Stomach (tissue), 19 donors: ENCODE measurements at places on chromosomes 16 and 17. TPM values are rescaled to one million over a fixed set of nuclear protein-coding genes. Genes with fewer than 3 reads are reported as not detected.

Gene ATP2A3
- total RNA-seq: 78.8 TPM

Gene RAB26
- total RNA-seq: not detected

Gene NUPR1
- total RNA-seq: 251 TPM

Gene ABCA9
- total RNA-seq: 30.4 TPM

Gene PRSS8
- 22.9 TPM for total RNA-seq

Gene CCR7
- not detected for total RNA-seq

Gene KRT23
- not detected for total RNA-seq

DNA sequence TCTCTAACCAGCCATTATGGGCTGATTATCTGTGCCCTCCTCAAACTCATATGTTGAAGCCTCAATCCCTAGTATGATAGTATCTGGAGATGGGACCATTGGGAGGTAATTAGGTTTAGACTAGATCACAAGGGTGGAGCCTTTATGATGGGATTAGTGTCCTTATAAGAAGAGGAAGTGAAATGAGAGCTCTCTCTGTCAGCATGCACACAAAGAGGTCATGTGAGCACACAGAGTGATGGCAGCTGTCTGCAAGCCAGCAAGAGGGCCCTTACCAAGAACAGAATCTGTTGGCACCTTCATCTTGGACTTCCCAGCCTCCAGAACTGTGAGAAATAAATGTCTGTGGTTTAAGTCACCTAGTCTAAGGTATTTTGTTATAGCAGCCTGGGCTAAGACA is 101.9 kb downstream of the PCTP start:
- DNase-seq: no peak

- no peak for DNase-seq
Observed at GRCh38 chr16:27547134-27547533, 2.6 kb downstream of the GTF3C1 start.

- DNase-seq: no peak
Observed at GRCh38 chr16:71360378-71360777, 1.9 kb downstream of the CALB2 start.

DNA sequence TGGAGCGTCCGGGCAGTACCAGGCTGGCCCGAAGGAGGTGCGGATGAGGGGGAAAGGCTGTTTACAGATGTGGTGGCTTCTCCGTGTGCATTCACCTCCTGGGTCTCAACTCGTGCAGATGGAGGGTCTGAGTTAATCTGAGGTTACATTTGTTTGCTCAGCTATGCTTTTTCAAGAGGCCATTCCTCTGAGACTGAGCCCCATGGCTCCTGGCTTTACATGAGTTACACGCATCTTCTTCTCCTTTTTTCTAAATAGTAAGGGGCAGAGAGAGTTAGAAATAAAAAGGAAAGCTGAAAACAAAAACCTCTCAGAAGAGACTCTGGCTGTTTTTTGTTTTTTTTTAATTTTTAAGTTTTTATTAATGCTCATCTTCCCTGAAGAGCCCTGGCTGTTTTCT is 29.0 kb downstream of the IRF8 start:
- DNase-seq: no peak

- no peak for DNase-seq
Observed at GRCh38 chr16:17491140-17491662, 20.4 kb upstream of the XYLT1 start.

GRCh38 chr16:69270395-69270794 is 40.8 kb upstream of the VPS4A start:
- no peak for DNase-seq

- no peak for DNase-seq
Observed at GRCh38 chr16:63850979-63851378, 1270.9 kb downstream of the CDH11 start.

DNA sequence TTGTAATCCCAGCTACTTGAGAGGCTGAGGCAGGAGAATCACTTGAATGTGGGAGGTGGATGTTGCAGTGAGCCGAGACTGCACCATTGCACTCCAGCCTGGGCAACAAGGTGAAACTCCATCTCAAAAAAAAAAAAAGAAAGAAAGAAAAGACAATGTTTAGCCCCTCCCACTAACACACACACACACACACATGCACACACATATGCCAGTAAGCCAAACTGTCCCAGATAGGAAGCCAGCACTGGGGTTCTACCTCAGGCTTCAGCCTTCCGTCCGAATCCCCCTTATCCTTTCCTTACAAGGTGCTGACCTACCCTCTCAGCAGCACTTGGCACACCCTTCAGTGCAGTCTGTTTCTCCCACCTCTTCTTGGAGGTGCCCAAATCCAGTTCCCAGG is 8.7 kb upstream of the KCNH6 start:
- no peak for DNase-seq

- no peak for DNase-seq
Observed at GRCh38 chr16:13289515-13289914, 388.1 kb downstream of the SHISA9 start.

GRCh38 chr16:56518425-56518824 is 1.4 kb downstream of the BBS2 start:
- no peak for DNase-seq

DNA sequence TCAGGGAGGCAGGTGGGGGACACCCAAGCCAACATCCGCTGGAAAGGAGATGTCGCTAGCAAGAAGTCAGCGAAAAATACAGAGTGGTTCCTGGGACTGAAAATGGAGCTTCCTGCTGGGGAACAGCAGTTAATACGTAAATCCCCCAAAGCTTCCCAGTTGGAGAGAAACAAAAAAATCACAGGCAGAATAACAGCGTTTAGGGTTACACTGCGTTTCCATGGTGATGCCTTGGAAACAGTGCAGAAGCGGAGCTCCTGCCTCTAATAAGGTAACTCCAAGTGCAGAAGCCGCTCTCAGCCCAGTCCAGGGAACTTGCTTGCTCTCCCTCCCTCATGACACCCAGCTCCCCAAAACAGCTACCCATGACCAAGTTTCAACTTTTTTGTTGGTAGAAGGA is 73.4 kb downstream of the PLD6 start:
- DNase-seq: no peak

DNA sequence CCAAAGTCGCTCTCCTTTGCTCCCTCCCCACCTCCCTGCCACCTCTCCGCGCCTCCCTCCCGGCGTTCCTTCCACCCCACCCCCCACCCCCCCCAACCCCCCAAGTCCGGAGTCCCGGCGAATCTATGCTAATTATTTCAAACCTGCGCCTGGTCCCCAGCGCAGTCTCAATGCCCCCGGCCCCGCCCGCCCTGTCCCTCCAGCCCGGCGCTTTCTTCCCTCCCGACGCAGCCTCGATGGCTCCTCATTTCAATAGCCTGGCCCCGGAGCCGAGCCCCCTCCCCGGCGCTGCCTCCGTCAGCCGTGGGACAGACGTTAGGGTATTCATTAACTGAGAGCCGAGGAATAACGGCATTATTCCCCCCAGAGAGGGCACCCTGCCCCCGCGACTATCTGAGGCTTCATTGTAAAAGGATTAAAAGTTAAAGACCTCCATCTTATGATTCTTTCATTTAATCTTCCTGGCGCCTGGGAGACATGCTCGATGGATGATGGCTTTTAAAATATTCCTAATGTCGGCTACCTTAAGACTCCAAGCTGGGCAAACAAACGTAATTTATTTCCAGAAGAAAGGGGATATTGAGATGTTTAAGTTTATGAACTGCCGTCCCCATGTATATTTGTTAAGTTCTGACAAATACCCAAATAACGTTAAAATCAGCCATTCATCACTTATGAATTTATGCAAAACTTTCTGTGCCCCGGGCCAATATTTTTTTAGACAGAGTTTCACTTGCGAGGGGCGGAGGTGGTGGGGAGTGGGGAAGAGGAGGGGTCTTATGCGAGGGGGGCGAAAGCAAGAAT is 3.4 kb downstream of the NOG start:
- no peak for DNase-seq

GRCh38 chr17:73211745-73212144 is 18.9 kb downstream of the COG1 start:
- DNase-seq: no peak

- no peak for DNase-seq
Observed at GRCh38 chr16:61243954-61244353, 792.3 kb downstream of the CDH8 start.

GRCh38 chr17:47820033-47820789 is 1.4 kb downstream of the OSBPL7 start:
- peak; percentile 84 for DNase-seq

- no peak for DNase-seq
Observed at GRCh38 chr16:59593194-59593661, 859.1 kb upstream of the GOT2 start.

GRCh38 chr17:31472137-31472536 is 80.7 kb downstream of the RAB11FIP4 start:
- no peak for DNase-seq
